ENCODE measurements at places on chromosomes 2 and 18.

GRCh38 chr2:10289352-10289751, 13.4 kb upstream of the HPCAL1 start:
- no peak for DNase-seq

DNA sequence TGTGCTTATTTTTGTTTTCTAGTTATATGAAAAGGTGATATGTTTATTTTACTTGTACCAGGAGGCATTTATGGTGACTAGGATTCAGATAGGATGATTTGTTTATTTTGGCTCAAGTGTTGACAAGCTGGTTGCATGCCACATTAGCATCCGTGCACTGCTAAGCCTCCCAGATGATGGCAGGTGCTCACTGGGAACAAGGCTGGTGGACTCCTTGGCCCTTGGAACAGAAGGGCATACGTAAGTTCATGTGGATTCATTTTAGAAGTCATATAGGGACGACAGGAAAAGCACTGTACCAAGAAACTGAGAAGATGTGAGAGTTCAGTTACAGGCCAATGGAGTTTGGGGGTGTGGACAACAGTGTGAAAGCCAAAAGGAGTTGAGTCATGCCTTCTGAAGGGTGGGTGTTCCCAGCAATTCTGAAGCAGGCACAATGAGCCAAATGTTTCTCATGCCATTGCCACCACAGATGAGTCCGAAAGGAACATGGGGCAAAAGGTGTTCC, 166.2 kb downstream of the PHLPP1 start:
- DNase-seq, result no peak

DNA sequence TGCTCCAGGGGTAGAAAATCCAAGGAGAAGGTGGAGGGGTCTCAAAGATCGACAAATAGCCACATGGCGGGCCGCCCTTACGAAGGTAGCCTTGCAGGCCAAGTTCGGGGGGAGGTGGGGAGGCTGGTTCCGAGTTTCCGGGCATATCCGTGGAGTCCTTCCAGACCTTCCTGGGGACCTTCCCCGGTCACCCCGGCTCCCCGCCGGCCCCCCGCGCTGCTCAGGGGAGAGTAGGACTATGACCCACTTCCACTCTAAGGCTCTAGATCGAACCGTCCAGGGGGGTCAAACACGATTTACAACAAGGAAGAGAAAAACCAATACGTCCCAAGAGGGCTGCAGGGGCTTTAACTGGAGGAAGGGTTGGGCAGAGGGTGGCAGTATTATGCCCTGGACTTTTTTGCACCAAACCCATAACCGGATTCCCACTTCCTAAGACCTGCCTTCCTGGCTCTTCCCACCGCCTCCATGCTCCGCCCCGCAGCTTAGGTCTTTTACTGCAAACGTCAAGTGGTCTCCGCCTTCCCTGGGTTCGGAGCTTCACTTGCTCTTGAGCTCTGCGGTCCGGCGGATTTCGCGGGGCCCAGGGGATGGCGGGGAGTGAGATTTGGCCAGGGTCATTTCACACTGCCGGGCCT, 779 bp upstream of the LYPD6 start:
- no peak for DNase-seq

GRCh38 chr2:40225670-40226210, 226.2 kb downstream of the SLC8A1 start:
- DNase-seq, result no peak

GRCh38 chr2:120857422-120857821, 121.8 kb downstream of the GLI2 start:
- DNase-seq, result no peak

- no peak for DNase-seq
These were observed 74.0 kb upstream of the SESTD1 start for GRCh38 chr2:179338681-179339080.

GRCh38 chr2:127048618-127048935, 58.4 kb downstream of the BIN1 start:
- no peak for DNase-seq

DNA sequence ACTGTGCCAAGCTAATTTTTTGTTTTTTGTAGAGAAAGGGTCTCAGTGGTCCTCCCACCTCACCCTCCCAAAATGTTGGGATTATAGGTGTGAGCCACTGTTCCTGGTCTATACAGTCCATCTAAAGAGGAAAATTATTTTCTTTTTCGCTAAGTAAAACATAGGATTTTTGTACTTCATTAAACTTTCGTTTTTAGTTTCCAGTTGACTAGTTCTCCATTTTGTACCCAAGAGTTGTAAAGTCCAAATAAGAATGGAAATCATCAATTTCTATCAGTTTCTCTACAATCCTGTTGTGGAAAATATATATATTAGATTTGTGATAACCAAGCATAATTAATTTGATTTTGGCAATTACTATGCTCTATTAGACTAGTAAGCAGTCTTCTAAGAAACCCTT, 156.4 kb downstream of the BABAM2 start:
- DNase-seq, result no peak

GRCh38 chr2:217325816-217326215, 466.0 kb upstream of the TNP1 start:
- DNase-seq, result no peak

- no peak for DNase-seq
These were observed 228.3 kb downstream of the MYCN start for GRCh38 chr2:16168506-16169264.

DNA sequence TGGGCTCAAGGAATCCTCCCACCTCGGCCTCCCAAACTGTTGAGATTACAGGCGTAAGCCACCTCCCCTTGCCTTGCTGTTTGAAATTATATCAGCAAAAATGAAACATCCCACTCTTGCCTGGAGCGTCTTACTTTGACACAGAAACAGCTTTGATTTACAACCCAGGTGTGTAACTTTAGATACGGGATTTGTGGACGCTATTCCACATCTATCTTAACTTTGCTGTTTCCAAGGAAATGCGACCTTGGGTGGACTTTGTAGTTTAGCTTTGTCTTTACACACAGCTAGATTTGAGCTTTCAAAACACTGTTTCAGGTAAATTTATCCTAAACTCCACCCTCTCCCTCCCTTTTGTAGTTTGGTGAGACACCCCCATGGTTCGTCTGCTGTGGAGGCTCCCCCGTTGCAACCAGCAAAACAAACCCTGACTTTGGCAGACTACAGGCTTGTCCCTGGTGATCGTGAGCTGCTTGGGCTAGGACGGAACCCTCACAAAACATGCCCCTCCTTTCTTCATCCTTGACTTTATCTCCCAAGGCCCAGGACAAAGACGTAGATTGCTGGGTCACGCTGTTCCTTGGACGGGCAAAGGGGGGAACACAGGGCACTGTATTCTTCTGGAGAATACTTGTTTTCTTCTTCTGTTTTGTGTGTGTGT, 5.5 kb upstream of the MSH6 start:
- no peak for DNase-seq

DNA sequence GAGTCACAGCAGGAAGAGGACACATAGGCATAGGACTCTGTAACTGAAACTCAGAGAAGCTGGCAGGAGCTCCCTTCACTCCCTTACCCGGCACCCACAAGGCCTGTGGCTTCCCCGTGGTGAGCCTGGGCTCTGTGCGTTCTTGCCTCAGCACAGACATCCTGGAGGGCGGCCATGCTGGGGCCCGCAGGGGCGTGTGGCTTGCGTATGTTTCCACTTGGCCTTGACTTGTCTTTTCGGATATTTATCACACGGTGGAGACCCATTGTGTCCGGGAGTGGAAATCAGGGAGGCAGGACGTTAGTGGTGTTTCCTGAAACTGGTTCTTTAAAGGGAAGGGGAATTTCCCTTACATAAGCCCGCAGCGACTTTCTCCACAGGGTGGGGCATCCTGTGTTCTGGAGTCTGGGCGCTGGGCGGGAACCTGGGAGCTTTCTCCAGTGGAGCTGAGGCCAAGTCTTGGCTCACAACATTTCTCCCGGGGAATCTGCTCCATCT, 49.9 kb upstream of the EML6 start:
- DNase-seq, result no peak

- DNase-seq, result no peak
These were observed 11.9 kb upstream of the MSGN1 start for GRCh38 chr2:17804358-17804757.

- DNase-seq, result no peak
These were observed 83.8 kb upstream of the TFCP2L1 start for GRCh38 chr2:121368836-121369235.

Measured in activated CD4-positive, alpha-beta T cell treated with anti-CD3 and anti-CD28 coated beads, Interleukin-2, amount 50 U/mL, for 4 hours (primary cell).